ENCODE measurements at places on chromosomes 3 and 15. TPM values are rescaled to one million over a fixed set of nuclear protein-coding genes. Genes with fewer than 3 reads are reported as not detected.

GRCh38 chr3:125213946-125214542, 1.5 kb upstream of the SLC12A8 start:
- H3K36me3 ChIP-seq = no peaks in the 10 kb centered on the region
- peaks cover 11% of the 10 kb centered on the region for H3K4me1 ChIP-seq
- H3K27me3 ChIP-seq = peaks cover 37% of the 10 kb centered on the region
- H3K27ac ChIP-seq = no peak overlapping the region
- no peak for DNase-seq

DNA sequence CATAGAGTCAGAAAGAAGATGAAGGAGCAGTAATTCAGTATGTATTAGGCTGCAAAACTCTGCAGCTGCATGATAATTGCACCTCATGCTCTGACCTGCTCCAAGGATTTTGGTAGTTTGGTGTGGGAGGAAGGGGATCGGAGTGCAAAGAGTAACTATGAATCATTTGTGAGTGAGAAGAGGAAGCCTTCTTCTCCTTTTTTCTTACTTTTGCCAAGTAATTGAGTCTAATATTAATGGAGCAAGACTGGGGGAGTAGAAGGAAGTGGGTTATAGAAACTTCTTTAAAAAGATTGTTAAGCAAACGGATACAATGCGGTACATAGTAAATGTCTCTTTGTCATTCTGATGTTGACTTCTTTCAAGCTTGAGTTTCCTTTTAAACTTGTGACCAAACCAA, 276.5 kb downstream of the EDEM1 start:
- H3K27ac ChIP-seq = no peak overlapping the region
- H3K27me3 ChIP-seq = no peaks in the 10 kb centered on the region
- no peak for DNase-seq
- no peak overlapping the region for H3K4me3 ChIP-seq
- no peaks in the 10 kb centered on the region for H3K36me3 ChIP-seq
- no peaks in the 10 kb centered on the region for H3K4me1 ChIP-seq

GRCh38 chr15:48647962-48648361, 2.5 kb upstream of the FBN1 start:
- no peaks in the 10 kb centered on the region for H3K4me1 ChIP-seq
- no peaks in the 10 kb centered on the region for H3K36me3 ChIP-seq
- H3K27ac ChIP-seq = no peak overlapping the region
- H3K4me3 ChIP-seq = no peak overlapping the region

DNA sequence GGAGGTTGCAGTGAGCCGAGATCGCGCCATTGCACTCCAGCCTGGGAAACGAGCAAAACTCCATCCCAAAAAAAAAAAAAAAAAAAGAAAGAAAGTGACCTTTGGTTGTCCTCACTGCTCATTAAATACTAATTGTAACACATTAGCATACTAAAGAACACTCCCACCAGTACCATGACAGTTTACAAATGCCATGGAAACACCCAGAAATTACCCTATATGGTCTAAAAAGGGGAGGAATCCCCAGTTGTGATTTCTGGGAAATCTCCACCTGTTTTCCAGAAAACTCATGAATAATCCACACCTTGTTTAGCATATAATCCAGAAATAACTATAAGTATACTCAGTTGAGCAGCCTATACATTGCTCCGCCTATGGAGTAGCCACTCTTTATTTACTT, 23.5 kb upstream of the INO80 start:
- no peaks in the 10 kb centered on the region for H3K27me3 ChIP-seq
- DNase-seq = no peak
- no peaks in the 10 kb centered on the region for H3K4me1 ChIP-seq
- H3K27ac ChIP-seq = no peak overlapping the region

LRTM1 gene
- not detected for total RNA-seq

DNA sequence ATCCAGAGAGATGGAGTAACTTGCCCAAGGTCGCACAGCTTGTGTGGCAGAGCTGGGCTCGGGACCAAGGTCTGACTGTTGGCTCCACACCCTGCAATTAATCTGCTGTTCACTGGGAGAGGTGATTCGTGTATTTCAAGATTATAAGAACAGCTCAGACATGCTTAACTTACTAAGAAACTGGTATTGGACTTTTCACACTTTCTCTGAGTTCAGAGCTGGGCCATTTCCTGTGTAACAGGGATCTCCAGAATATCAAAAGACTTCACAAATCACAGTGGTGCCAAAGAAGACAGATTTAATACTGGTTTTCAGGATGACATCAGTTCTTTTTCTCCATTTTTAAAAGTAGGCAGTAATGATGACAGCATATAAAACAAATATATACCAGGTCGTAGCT, 156.8 kb upstream of the UBE2E1 start:
- no peak overlapping the region for H3K4me3 ChIP-seq
- H3K4me1 ChIP-seq = peaks cover 13% of the 10 kb centered on the region
- no peak for DNase-seq
- no peaks in the 10 kb centered on the region for H3K27me3 ChIP-seq
